ENCODE measurements at places on chromosomes 3 and 15. TPM values are rescaled to one million over a fixed set of nuclear protein-coding genes. Genes with fewer than 3 reads are reported as not detected.

The SPINK8 gene
- total RNA-seq, result not detected

The CCR3 gene
- not detected for total RNA-seq

The COL6A5 gene
- total RNA-seq, result not detected

The TGM4 gene
- not detected for total RNA-seq

The BLM gene
- 12.5 TPM for total RNA-seq

The CHRNA3 gene
- not detected for total RNA-seq

The THSD4 gene
- 9.8 TPM for total RNA-seq

The BOC gene
- 0.49 TPM for total RNA-seq

All from Caki2 (cell line).